ENCODE measurements at places on chromosomes 6 and 20. TPM values are rescaled to one million over a fixed set of nuclear protein-coding genes. Genes with fewer than 3 reads are reported as not detected.

GPR6 gene
- not detected for total RNA-seq

HSPA1L gene
- total RNA-seq = 0.12 TPM

KCNK5 gene
- total RNA-seq = not detected

DEFB123 gene
- total RNA-seq = not detected

BPI gene
- 0.12 TPM for total RNA-seq

ADGB gene
- total RNA-seq = not detected

FANCE gene
- total RNA-seq = 5.0 TPM

BMP5 gene
- not detected for total RNA-seq

CD93 gene
- 4.9 TPM for total RNA-seq

PRSS16 gene
- not detected for total RNA-seq

KCNQ2 gene
- total RNA-seq = not detected

IL17F gene
- total RNA-seq = not detected

C6orf15 gene
- total RNA-seq = not detected

ADGRG6 gene
- total RNA-seq = 12.1 TPM

RREB1 gene
- 13.6 TPM for total RNA-seq

CDH4 gene
- 0.82 TPM for total RNA-seq

SLC24A3 gene
- total RNA-seq = 1.5 TPM

MICB gene
- 12.6 TPM for total RNA-seq

ERVFRD-1 gene
- not detected for total RNA-seq

ESR1 gene
- not detected for total RNA-seq

FAM50B gene
- 7.5 TPM for total RNA-seq

MEI4 gene
- not detected for total RNA-seq

LAMA2 gene
- 154 TPM for total RNA-seq

CHRNA4 gene
- total RNA-seq = not detected

FERMT1 gene
- total RNA-seq = 3.7 TPM
